ENCODE measurements at places on chromosomes 5 and 9.

DNA sequence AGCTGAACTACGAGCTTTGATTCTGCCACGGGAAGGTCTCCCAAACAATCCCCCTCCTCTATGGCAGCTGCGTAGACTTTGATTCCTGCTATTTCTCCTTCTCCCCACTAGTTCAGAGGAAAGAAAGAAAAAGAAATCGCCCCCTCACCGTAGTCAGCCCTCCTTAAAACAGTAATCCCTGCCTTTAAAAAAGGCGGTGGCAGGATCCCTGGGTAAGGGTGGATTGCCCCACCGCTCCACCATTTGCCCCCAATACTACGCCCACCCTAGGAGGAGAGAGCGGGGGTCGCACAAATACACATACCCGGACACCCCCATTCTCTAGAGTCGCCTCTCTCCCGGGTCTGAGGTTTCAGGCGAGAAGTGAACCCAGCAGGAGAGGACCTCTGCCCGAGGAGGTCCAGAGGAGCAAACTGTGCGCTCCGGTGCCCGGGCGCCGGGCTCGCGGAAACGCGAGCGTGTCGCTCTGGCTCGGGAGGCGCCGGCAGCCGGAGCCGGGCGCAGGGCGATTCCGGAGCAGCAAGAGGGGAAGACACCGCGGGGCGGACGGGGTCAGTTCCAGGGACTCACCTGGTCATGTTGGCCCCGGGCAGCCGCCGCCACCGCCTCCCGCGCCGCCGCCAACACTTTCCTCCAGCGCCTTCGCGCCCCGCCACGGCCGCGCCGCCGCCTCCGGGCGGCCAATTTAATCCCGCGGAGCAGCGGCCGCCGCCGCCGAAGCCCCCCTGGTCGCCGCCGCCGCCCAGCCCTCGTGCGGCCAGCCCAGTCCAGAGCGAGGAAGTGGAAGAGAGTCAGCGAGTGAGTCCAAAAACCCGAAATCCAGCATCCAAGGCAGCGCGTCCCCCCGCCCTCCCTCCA, 1057.7 kb upstream of the DMAC1 start:
- no peak for DNase-seq

DNA sequence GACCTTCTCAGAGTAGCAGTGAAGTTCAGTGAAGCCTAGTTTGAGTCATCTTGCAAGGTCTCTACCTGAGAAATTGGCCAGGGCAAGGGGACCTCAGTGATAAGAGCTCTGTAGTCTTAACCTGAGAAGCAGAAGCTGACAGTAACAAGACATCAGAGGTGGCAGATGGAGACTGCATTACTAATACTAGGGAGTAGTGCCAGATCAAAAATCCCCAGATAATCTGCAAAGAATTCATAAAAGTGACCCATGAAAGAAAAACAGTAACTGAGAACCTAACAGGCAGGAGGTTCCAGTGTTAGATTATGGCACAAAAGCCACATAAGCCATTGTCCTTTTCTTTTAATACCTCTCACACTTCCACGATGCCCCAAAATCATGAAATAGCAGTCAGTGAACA, 175.5 kb downstream of the MUSK start:
- DNase-seq, result no peak

GRCh38 chr9:76610011-76610352, 151.0 kb downstream of the GCNT1 start:
- DNase-seq, result no peak

DNA sequence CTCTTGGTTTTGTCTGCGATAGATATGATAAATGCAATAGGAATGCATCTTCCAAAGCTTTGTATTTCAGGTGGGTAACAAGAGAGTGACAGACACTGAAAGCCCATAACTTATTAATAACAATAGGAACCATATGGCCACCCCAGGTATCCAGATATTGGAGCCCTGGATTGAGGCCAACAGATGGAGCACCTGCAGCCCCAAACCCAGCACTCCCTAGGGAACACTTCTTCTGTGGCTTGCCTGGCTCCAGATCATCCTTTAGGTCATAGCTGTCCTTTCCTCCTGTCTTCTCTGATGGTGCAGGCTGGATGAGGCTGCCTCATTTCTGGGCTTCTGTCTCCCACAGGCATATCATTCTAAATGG, 5.0 kb upstream of the IL3 start:
- no peak for DNase-seq

- no peak for DNase-seq
Measured at GRCh38 chr9:76761448-76761847, 2.8 kb upstream of the PCA3 start.

DNA sequence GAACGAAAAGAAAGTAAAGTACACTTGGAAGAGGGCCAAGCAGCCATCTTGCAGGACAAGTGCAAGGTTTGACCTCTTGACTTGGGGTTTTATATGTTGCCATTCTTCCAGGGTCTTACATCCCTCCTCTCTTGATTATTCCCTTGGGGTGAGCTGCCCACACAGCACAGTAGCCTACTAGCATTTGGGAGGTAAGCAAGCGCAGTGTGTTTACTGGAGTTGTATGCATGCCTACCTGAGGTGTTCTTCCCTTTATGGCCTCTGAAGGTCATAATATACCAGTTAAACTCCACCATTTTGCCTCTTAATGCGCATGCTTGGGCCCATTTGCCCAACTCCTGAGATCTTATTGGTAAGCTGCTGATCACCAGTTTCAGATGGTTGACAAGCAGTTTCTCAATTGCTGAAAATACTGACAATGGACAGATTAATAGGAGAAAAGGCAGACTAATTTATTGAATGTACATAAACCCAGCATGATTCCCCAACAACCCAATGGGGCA, 173.8 kb upstream of the SLC30A5 start:
- DNase-seq, result no peak

- DNase-seq, result no peak
Measured at GRCh38 chr5:55218967-55219366, 8.1 kb downstream of the MCIDAS start.

- DNase-seq, result no peak
Measured at GRCh38 chr9:111438541-111439235, 45.5 kb downstream of the ECPAS start.

- DNase-seq, result no peak
Measured at GRCh38 chr9:27125030-27125429, 16.0 kb downstream of the TEK start.

- no peak for DNase-seq
Measured at GRCh38 chr9:106092083-106092482, 397.7 kb downstream of the TMEM38B start.

- DNase-seq, result no peak
Measured at GRCh38 chr5:45454114-45454513, 242.1 kb downstream of the HCN1 start.

- peak; percentile 27 for DNase-seq
Measured at GRCh38 chr9:107283623-107284616, 841 bp downstream of the RAD23B start.

- DNase-seq, result no peak
Measured at GRCh38 chr9:127170652-127171051, 48.2 kb upstream of the ANGPTL2 start.

DNA sequence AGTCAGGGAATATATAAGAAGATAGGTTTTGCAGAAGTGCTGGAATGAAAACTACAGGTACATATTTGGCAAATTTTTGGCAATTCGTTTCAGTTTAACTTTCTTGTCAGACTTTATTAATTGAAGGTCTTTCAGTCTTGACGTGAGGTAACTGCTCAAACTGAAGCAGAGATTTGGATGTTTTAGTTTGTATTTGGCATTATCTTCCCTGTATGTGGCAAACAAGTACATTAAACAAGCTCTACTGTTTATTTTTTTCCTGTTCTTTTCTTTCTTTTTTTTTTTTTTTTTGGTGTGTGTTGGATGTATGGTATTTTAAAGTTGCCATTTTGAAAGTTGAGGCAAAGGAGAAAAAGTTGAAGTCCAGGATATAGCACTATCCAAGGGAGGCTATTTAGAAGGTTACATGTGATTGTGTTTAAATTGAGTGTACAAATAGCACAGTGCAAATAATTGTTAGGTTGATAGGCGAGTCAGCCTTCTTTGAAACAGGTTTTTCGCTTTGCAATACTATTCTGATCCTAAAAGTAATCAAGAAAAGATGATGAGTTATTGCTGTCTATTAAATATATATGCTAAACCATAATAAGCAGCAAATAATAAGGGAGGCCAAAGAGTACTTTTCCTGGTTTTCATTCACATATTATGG, 2.2 kb downstream of the PBX3 start:
- DNase-seq, result no peak

DNA sequence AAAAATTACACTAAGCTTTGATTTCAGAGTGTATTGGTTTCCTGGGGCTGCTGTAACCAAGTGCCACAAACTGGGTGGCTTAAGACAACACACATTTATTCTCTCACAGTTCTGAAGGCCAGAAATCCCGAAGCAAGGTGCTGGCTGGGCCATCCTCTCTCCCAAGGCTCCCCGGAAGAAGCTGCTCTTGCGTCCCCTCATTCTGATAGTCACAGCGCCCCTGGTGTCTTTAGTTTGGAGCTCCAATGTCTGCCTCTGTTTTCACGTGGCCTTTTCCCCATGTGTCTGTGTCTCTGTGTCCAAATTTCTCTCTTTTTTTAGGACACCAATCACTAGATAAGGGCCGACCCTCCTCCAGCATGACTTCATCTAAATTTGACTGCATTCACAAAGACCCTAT, 56.7 kb downstream of the ROPN1L start:
- DNase-seq, result no peak

GRCh38 chr9:98158071-98158831, 34.2 kb downstream of the CORO2A start:
- no peak for DNase-seq

DNA sequence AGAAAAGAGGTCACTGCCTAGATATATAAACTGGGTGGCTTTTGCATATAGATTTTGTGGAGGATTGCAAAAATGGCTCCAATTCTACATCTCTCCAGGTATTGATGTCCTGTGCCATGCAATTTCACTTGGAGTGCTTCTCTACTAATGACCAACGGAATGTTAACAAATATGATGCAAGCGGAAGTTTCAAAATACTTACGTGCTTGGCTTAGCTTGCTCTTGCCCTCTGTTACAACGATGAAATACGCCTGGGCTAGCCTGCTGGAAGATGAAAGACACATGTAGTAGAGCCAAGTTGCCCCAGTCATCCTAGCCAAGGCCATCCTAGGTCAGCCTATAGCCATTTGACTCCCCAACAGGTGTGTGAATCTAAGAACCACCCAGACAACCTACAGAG, 3.6 kb upstream of the POC5 start:
- no peak for DNase-seq

DNA sequence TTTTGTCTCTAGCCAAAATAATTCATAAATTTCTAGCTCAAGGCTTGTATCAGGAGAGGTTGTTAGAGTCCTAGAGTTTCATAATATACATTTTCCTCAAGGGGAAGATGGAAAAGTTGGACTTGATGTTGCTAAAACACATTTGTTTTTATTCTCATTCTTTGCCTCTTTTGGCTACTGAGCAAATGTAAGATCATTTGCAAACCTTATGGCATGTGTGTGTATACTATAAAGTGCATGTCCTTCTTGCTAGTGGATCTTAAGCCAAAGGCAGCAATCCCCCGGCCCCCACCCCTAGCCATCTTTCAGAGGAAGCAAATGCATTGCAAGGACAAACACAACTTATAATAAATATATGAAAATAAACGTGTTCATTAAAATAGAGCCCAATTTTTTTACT, 43.0 kb downstream of the ADAMTSL1 start:
- DNase-seq, result no peak

- no peak for DNase-seq
Measured at GRCh38 chr5:6660688-6661087, 27.4 kb downstream of the SRD5A1 start.

DNA sequence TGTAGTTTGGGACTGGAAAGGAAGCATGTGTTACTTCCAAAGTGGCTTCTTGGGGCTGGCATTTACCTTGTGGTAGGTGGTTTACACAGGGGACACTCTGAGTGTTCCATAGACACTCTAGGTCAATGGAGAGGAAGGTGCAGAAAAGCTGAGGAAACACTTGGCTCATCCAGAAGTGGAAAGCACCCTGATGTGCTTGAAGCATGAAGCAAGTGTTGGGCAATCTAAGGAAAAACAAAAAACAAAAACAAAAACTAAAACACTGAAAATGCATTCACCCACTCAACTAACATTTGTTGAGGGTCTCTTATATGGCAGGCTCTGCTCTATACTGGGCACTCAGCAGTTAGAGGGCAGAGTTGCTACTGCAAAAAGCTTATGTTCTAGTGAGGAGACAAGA, 2.9 kb upstream of the ERAP2 start:
- no peak for DNase-seq

DNA sequence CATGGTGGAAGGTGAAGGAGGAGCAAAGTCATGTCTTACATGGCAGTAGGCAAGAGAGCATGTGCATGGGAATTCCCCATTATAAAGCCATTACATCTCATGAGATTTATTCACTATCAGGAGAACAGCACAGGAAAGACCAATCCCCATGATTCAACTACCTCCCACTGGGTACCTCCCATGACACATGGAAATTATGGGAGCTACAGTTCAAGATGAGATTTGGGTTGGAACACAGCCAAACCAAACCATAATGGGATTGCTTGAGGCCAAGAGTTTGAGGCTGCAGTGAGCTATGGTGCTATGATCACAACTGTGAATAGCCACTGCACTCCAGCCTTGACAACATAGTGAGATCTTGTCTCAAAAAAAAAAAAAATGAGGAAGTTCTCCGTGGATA, 581.8 kb downstream of the TAF11L14 start:
- DNase-seq, result no peak

DNA sequence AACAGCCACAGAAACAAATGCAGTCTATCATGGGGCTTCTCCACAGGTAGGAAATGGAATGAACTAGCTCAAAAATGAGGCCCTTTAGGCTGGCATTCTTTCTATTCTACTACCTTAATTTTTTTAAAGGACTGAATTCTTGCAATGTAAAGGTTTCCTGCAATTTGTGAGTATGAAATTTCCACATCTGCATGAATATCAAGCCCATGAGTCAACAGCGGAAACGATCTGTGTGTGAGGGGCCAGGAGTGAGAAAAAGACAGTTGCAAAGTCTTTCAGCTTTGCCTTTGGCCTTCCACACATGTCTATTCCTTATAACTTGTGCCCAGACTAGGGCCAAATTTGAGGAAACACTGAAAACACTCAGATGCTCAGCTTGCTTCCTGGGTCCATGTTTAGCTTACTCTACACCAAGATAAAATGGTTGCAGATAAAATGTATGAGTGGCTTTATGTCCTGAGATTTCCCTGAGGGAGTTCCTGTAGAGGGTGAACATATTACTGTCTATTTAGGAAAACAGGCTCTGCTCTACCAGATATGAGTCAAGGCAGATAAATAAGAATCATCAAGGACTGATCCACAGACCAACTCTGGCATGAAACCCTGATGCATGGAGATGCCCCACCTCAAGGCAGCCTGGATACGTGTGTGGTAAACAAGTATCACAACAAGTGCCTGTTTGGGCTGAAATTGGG, 46.5 kb downstream of the RETREG1 start:
- DNase-seq, result no peak

GRCh38 chr5:15621094-15621493, 121.1 kb downstream of the FBXL7 start:
- no peak for DNase-seq

Data from stimulated activated CD4-positive, alpha-beta T cell treated with anti-CD3 and anti-CD28 coated beads, TNF-alpha, amount 100 ng/mL, for 4 hours (primary cell).